Stimulated activated CD4-positive, alpha-beta T cell treated with anti-CD3 and anti-CD28 coated beads, Interleukin-1b, Interleukin-23, amount 100 ng/mL, for 1 hour (primary cell): ENCODE measurements at places on chromosomes 13 and 19.

GRCh38 chr13:29943686-29944085 is 93.3 kb upstream of the UBL3 start:
- DNase-seq, result no peak

GRCh38 chr19:41323430-41324125 is 13.6 kb downstream of the CCDC97 start:
- no peak for DNase-seq

DNA sequence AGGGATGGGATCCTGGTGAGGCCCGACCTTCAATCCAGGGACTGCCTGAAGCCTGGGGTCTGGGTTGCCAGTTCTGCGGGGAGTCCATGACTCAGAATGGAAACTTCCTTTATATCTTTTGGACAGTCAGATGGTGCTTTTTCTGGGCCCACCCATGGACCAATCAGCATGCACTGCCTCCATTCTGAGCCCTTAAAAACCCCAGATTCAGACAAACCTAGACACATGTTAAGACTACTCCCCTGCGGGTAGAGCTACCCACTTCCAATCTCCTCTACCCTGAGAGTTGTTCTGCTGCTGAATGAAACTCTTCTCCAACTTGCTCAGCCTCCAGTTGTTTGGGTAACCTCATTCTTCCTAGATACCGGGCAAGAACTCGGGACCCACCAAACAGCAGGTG is 1315.2 kb upstream of the MIR17HG start:
- no peak for DNase-seq

DNA sequence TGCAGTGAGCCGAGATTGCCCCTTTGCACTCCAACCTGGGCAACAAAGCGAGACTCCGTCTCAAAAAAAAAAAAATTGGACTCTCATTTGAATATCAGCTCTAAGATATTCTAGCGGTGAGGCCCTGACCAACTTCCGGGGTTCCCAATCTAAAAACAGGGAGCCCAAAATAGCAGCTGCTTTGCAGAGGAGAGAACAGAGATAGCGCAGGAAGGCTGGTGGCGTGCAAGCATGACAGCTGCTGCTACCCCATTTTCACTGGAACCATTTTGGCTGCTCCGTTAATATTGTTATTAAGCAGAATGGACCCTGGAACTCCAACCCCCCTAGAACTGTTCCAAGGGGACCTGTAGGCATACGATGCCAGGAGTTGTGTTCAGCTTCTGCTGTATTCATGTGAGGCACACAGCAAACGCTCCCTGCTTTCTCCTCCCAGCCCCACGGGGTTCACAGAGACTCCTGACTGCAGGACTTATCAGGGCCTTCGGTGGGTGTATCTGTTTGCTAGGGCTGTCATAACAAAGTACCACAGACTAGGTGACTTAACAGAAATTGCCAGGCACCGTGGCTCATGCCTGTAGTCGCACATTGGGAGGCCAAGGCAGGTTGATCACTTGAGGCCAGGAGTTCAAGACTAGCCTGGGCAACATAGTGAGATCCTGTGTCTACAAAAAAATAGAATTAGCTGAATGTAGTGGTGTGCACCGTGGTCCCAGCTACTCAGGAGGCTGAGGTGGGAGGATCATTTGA is 11.5 kb downstream of the STXBP2 start:
- no peak for DNase-seq

DNA sequence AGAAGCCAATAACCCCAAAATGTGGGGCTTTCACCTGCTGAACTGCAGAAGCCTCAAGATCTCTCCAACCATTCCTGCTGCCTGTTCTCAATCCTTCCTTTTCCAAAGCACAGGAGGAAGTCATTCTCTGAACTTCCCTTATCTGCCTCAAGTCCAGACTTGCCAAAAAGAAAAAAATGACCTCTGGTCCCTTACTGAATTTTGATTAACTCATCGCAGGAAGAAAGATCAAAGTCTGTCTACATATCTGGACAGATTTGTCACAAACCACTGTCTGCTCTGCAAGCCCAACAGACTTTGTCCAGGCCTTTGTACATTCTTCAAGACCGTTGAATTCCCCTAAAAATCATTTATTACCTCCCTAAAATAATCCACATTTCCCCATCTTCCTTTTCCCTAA is 126.5 kb upstream of the NBEA start:
- no peak for DNase-seq
